ENCODE measurements at places on chromosomes 4 and X.

DNA sequence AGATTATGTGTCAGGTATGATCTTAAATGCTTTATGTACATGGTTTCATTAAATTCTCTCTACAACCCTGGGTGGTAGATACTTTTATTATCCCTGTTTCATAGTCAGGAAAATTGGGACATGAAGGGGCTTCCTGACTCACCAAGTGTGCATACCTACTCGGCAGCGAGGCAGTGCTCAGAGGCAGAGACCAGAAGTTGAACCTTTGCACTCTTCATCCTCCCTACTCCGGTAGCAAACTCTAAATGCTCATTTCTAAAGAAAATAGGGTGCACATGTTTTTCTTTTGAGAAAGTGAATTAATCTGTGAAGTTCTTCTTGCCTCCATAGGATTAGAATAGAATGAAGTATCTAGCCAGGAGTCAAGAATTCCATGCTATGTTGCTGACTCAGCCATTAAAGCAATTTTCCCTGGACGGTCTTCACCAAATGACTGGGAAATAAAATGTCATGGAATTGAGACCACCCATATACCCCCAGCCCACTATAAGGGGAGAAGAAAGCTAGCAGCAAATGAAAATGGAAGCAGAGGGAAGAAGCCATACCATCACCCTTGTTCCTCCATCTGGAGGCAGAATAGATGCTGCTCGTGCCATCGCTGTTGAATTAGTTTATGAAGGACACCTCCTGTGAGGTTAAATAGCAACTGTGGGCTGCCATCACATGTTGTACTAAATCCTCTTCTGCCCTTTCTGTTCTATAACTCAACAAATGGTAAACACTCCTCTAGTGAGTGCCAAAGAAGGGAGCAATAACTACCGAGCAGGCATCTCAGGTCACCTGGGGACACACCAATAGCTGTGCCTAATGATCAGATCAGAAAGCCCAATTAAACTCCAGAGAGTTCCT lies 355.4 kb downstream of the CAMK2D start:
- H3K4me1 ChIP-seq: no peaks in the 10 kb centered on the region
- H3K36me3 ChIP-seq: no peaks in the 10 kb centered on the region
- no peak for DNase-seq
- no peaks in the 10 kb centered on the region for H3K27me3 ChIP-seq
- no peak overlapping the region for H3K4me3 ChIP-seq

DNA sequence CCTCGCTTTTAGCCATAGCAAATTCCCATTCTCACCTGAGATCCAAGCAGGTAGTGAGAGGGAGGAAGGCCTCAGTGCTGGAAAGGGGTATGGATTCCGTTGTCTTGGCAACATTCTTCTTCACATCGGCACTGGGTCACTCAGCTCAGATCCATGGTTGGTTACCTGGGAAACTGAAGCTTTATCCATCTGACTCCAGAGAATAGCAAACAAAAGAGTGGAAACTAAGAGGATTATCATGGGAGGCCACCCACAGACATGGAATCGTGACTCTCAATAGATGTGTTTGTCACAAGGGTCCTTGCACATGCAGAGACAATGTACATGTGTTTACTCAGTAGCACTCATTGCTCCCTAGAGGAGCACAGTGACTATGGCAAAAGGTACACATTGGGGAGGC lies 81.0 kb downstream of the MAGED4 start:
- no peaks in the 10 kb centered on the region for H3K27me3 ChIP-seq
- DNase-seq: no peak
- H3K4me1 ChIP-seq: peaks cover 13% of the 10 kb centered on the region
- H3K4me3 ChIP-seq: no peak overlapping the region
- no peaks in the 10 kb centered on the region for H3K36me3 ChIP-seq

- no peaks in the 10 kb centered on the region for H3K4me1 ChIP-seq
- no peak overlapping the region for H3K4me3 ChIP-seq
- H3K27ac ChIP-seq: no peak overlapping the region
- H3K36me3 ChIP-seq: no peaks in the 10 kb centered on the region
- no peak for DNase-seq
These were observed 29.1 kb downstream of the RIPPLY1 start for GRCh38 chrX:106874075-106874474.

DNA sequence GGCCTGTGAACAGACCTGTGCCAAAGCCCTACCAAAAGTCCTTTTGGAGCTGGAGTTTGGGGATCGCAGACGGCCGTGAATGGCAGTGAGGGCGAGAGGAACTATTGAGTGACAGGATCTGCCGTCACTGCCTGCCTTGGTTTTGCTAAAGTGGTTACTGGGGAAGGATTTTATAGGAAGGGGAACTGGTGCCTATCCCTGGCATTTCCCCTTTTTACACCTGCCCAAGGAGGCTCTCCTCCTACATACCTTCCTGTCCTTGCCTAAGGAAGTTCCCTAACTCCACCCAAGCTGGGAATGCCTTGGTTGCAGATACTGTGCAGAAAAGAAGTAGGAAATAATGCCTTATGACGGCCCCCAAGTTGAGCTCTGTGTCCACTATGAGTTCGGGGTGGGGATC lies 14.5 kb downstream of the LONRF3 start:
- no peak overlapping the region for H3K4me3 ChIP-seq
- no peak for DNase-seq
- no peak overlapping the region for H3K27ac ChIP-seq
- no peaks in the 10 kb centered on the region for H3K36me3 ChIP-seq
- peaks cover 2% of the 10 kb centered on the region for H3K27me3 ChIP-seq

DNA sequence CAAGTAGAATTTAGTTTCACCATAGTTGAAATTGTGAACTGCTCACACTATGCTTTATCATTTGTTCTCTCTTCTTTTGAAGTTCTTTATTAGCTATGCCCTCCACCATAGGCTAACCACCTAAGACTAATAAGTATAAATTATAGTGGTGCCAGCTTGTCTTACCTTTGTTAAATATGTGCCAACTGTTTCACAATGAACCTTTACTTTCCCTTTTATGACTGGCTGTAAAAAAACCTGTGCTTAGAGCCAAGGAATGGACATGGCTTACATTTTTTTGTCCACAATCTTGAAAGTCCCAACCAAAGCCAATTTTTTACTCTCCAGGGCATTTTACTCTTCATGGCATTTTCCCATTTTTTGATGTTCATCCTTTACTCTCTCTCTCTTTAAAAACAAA lies 123.5 kb upstream of the LEF1 start:
- H3K4me3 ChIP-seq: no peak overlapping the region
- DNase-seq: no peak
- H3K27me3 ChIP-seq: peaks cover 9% of the 10 kb centered on the region
- no peak overlapping the region for H3K27ac ChIP-seq
